Posterior cingulate gyrus (tissue), 11 donors: ENCODE measurements at places on chromosomes 16 and 17.

DNA sequence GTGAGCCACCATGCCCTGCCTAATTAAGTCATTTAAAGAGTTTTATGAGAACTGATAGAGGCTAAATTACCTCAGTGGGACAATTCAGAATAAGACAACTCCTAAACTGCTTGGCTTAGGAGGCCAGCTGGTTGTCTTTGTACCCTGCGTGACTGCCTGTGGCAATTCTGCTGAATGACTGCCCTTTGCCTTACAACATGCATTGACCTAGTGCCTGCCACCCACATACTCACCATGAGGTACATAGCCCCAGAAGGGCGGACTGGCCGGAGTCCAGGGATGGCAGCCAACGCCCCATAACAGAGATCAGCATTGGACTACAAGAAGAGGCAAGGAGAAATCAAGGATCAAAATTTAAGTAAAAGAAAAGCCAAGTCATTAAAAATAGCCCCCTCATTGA is 7.3 kb downstream of the TAT start:
- no peak for DNase-seq

DNA sequence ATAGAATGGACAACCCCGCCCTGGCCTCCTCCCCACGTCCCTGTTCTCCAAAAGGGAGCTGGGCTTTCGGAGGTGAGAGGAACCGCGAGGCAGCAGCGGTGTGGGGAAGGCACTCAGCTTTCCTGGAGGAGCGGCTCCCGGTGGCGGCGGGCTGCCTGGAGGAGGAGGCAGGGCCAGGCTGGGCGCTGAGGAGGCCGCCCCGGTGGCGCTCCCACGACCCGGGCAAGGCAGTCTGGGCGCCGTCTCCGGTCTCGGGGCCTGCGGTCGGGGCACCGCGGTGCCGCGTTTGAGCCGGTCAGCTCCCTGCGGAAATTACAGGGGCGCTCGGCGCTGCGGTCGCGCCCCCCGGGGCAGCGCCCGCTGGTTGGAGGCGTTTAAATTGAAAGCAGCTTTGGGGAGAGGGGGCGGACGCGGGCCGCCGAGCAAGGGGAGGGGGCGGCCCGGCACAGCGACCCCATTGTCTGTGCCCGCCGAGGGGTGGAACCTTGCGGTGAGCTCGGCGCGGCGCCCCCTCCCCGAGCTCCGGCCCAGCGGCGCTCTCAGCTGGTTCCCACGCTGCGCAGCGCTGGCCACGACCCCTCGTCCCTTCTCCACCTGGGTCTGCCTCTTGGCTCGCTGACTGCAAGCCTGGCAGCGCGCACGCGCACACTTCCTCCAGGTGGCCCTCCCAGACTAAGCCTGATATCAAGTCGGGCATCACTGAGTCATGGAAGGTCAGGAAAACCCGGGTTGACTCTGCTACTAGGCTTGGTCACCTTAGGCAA is 58.7 kb upstream of the DLX4 start:
- no peak for DNase-seq

DNA sequence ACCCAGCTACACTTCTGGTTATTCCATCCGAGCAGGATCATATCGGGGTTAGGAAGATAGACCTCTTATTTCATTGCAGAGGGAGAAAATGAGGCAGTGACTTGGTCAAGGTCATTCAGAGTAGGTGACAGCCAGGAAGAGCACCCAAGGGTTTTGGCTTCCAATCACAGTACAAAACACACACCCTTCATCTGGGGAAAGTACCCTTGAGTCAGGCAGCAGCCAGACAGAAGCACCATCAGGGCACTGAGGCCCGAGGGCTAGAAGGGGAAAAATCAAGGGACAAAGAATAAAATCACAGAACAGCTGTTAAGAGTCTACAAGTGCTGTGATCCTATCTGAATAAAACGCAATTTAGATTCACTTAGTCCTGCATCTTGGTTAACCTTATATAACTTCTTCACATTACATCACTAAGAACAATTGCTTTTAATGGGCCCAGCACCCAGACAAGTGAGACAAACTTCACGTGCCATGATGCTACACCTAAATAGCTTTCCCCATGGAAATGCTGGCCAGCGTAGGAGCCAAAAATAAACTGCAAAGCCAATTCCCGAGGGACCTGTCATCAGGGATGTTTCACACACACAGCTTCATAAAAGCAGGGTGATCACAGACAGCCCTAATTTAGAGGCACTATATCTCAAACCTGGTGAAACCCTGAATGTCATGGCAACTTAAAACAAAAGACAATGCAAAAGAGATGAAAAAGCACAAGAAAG is 4.9 kb downstream of the UBE2O start:
- peak; percentile 49 for DNase-seq

DNA sequence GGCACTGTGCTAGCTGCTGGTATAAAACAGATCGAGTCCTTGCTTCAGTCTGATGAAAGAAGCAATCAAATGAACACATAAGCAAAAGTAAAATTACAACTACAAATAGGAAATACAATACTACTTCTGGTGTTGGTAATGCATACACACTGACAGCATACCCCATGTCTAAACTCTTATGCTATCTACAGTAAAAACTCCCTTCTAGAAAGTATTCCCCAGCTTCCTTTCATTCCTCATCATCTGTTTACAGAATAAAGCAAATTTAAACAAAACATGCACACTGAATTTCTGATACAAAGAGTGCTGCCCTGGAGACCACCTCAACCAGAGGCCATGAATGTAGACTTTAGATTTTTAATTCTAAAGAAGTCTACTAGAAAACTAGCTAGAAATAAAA is 109.6 kb downstream of the SSH2 start:
- DNase-seq = no peak

- no peak for DNase-seq
These were observed 203.3 kb downstream of the ZNF423 start for GRCh38 chr16:49652456-49653172.

DNA sequence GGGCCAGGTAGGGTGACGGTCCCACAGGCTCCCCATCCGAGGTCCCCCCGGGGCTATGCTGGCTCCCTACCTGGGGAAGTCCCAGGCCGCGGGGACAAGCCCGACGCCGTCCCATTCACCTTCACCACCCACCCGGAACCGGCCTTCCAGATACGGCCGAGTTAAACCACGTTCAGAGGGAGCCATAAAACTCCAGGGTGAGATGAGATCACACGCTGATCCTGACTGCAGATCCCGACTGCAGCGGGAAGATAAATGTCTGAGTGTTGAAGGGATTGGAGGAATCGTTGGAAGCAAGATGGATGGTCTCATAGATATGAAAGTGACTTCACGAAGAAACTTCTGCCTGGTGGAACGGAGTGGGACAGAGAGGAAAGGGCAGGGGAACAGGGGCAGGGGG is 13.6 kb upstream of the C1QTNF8 start:
- DNase-seq = no peak
